ENCODE measurements at places on chromosomes 5 and 9.

GRCh38 chr9:281741-282645 is 67.3 kb downstream of the DOCK8 start:
- no peak for DNase-seq

DNA sequence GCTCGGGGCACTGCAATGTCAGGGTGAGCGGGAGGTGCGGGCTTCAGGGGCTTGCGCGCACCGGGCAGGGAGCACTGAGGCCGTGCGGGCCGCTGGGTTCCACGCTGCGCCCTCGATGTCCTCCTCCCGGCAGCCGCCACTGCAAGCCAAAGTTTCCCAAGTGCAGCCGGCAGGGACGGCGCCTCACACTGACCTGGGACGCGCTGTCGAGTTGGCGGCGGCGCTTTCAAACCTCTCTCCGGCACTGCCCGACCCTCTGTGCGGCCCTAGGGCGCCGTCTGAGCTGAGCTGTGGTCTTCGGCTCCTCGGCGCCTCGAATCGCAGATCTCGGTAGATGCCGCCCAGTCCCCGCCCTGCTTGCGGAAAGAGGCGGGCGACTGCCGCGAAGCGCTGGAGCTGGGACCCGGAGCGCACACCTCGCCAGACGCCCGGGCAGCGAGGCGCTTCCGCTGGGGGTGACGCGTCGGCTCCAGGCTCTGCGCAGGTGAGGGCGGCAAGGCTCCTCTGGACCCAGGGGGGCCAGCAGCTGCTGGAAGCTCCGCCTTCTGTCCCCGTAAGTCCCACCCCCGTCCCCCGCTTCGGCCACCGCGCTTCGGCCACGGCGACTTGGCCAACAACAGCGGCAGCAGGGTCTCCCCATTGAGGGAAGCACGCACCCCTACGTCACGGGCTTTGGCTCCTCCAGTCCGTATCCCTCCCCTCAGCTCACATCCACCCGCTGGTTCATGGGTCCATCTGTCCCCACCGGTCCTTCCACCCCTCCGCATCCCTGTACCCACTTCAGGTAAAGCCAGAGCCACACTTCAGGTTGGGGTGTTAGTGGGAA is at the start of gene ANKRD34B:
TSS of gene ANKRD34B (minus strand) at position 320 of the 826 bp plus-strand sequence. CDS start 10,261 bp downstream, outside the sequence.
- DNase-seq, result no peak

- DNase-seq, result no peak
These were observed 161.1 kb downstream of the FBXL17 start for GRCh38 chr5:108220834-108221233.

DNA sequence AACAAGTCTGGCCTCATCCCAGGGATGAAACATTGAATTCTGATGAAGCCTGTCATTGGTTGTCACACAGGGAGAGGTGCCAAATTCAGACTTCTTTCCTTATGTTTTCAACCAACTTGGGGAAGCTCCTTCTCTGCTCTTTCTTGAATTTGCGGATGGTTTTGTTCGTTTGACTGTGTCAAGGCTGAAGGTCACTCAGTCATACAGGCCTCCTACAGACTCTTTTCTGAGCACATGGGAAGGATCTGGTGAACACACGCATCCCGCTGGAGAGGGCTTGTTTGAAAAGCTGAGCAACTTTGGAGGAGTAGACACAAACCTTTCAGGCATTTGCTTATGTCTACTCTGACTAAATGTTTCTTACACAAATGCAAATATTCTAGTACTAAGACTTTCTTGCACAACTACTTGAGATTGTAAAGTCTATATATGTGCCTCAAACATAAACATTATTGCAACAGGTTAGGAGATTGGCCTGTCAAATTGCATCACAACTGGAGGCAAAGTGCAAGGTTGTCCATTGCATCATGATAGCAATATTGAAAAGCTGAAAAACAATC is 151.5 kb upstream of the NR3C1 start:
- no peak for DNase-seq

GRCh38 chr9:135880438-135880837 is 26.9 kb downstream of the CAMSAP1 start:
- DNase-seq, result no peak

GRCh38 chr5:78907255-78907891 is 77.7 kb downstream of the ARSB start:
- DNase-seq, result no peak

DNA sequence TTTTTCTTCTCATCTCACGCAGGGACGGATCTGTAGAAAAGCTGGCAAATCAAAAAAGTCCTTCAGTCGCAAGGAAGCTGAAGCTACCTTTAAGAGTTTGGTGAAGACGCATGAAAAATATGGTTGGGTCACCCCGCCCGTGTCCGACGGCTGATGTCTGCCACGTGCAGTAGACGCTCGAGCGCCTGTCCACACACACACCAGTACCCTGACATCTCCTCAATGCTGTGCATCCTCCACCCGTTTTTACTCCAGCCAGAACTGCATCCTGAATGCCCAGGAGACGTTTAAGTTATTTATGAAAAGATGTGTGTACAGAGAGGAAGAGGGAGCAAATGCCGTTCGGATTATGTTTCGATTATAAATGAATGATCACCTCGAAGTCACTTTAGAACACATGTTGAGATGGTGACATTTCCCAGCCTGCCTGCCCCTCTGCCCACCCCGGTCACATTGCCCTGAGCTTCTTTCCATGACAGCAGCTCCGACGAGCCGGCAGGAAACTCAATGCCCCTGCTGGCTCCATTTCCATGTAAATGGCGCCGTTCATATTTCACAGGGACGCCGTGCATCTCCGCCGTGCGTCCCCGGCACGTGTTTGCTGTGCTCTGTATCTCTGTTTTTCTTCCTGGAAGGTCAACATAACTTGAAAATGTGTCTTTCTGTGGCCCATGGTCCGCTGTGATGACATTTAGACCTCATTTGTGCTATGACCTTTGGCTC is 42.7 kb downstream of the UBE2QL1 start:
- DNase-seq, result no peak

GRCh38 chr9:120212853-120213200 is 367.1 kb downstream of the CDK5RAP2 start:
- no peak for DNase-seq

All from NAMALWA (cell line).